ENCODE measurements at places on chromosomes 12 and 14.

- no peak for DNase-seq
Observed at GRCh38 chr12:90322006-90322405, 613.4 kb upstream of the ATP2B1 start.

- DNase-seq = no peak
Observed at GRCh38 chr14:100846309-100846859, 20.5 kb downstream of the MEG3 start.

- DNase-seq = no peak
Observed at GRCh38 chr12:93518725-93519124, 51.4 kb downstream of the MRPL42 start.

GRCh38 chr14:31283153-31283552 is 75.6 kb upstream of the HECTD1 start:
- DNase-seq = no peak

- DNase-seq = no peak
Observed at GRCh38 chr14:92984082-92984788, 61.3 kb downstream of the CHGA start.

DNA sequence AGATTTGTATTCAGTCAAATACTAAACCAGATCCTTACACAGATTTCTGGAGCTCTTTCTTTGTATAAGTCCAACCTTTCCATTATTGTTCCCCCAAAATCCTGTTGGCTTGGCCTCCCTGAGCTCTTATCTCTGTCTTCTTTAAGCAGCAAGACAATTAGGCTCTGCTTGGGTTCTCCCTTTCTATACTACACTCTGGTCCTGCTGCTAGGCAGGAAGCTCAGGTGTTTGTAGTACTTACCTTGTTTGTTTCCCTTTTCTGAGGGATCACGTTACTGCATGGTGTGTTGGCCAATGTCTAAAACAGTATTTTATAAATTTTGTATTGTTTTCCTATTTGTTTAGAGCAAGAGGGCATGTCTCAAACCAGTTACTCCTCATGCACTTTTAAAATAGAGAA is 192.9 kb downstream of the PRKD1 start:
- no peak for DNase-seq

DNA sequence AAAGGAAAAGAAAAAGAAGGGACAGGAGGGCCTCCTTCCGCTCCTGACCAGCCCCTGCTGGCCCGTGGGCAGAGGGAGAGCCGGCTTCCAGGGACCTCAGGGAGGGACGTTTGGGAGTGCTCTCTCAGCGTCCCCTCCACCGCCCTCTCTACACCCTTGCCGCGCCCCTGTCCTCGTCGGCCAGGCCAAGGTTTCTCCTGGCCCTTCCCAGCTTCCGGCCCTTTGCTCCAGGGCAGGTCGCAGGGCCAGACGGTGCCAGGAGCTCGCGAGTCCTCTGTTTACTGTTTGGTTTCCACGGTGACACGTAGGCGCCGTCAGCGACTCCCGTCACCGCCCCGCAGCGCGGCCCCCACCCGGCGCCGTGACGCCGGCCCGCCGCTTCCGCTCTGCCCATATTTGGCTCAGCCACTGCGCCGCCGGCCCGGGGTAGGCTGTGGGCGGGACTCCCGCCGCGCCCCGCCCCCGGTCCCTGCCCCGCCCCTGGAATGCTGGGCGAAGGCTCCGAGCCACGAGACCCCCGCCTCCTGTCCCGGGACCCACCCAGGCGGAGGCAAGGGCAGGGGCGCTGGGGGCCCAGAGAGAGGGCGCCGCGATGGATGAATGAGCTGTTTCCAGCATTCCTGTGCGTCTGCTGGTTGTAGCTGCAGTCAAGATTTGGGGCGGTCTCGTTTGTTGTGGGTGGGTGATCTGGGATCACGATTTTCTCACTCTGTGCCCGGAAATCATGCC is 15.5 kb downstream of the FOS start:
- peak; percentile 96 for DNase-seq

- peak; percentile 32 for DNase-seq
Observed at GRCh38 chr14:35403114-35403602, 1.4 kb downstream of the NFKBIA start.

DNA sequence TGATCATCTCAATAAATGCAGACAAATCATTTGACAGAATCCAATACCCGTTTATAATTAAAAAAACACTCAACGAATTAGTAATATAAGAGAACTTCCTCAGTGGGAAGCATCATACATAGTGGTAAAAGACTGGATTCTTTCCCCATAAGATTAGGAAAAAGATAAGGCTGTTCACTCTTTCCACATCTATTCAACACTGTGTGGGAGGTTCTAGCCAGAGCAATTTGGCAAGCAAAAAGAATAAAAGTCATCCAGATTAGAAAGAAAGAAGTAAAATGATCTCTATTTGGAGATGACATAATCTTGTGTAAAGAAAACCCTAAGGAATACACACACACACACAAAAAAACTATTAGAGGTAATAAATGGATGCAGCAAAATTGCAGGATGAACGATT is 38.4 kb downstream of the YEATS4 start:
- DNase-seq = no peak

GRCh38 chr14:105146976-105147635 is 21.5 kb downstream of the JAG2 start:
- peak; percentile 7 for DNase-seq

DNA sequence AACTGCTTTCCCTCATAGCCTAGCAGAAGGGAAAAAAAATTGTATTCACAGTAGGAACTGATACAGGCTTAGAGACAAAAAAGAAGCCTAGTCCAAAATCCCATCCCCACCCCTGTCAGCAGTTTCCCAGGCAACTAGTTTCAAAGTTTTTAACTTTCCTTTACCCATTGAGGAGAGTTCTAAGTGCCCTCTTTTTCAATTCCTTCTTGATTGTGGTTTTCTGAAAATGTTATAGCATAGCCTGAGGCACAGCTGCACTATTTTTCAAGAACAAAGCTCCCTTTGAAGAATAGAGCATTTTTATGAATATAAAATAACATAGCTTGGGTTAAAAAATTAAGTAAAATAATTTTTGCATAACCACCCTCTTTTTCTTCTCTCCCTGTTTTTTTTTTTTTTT is 81.6 kb downstream of the IPO8 start:
- no peak for DNase-seq

GRCh38 chr12:70736351-70737133 is 99.3 kb upstream of the PTPRB start:
- DNase-seq = no peak

- DNase-seq = no peak
Observed at GRCh38 chr14:66859063-66859671, 330.1 kb upstream of the GARIN2 start.

DNA sequence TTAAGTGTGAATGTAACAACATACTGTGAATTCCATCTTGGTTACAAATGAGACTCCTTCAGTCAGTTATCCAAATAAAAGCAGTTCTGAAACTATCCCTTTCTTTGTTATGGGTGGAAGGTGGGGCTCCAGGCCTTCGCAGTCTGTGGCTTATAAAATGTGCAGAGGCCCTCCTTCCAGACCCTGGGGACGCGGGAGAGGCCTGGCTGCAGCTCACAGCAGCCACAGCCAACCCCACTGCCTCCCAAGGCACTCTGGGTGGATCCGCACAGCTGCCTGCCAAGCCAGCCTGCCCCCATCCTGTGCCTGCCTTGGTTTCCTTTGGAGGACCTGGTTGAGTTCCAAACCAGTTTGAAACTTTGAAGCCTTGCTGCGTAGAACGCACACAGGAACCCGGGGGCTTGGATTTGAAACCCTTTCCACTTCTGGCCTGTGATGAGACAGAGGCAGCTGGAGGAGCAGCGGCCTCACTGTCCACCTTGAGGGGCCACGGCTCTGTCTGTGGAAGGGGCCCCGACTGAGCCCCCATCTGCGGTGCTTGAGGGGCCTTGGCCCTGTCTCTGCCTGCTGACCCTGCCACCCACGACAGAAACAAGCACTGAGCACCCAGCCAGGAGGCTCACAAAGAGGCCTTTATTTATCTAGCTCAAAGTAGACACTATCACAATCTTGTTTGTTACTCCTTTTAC is 30.4 kb downstream of the CCNK start:
- DNase-seq = no peak

Measured in heart right ventricle (tissue), 16 donors.